ENCODE measurements at places on chromosomes 5 and 9.

- no peak for DNase-seq
Observed at GRCh38 chr5:149671544-149671943, 58.6 kb upstream of the PPARGC1B start.

GRCh38 chr5:52709167-52709925 is 78.4 kb upstream of the ITGA1 start:
- no peak for DNase-seq

GRCh38 chr5:97528941-97529340 is 345.9 kb upstream of the RIOK2 start:
- DNase-seq: no peak

GRCh38 chr9:29214690-29215253 is 1641.5 kb upstream of the C9orf72 start:
- peak; percentile 27 for DNase-seq

GRCh38 chr5:38045446-38045845 is 205.6 kb upstream of the GDNF start:
- no peak for DNase-seq

- DNase-seq: peak; percentile 46
Observed at GRCh38 chr9:112361601-112362000, 18.3 kb upstream of the HSDL2 start.

- DNase-seq: peak; percentile 8
Observed at GRCh38 chr5:124816381-124816780, 69.9 kb upstream of the ZNF608 start.

- no peak for DNase-seq
Observed at GRCh38 chr5:98563885-98564653, 209.4 kb upstream of the RGMB start.

- DNase-seq: peak; percentile 27
Observed at GRCh38 chr9:94554439-94555331, at the start of gene PCAT7. Gene PCAT7 (plus strand): TSS chr9:94555083.

GRCh38 chr9:4301296-4301695 is 1.4 kb upstream of the GLIS3 start:
- no peak for DNase-seq

DNA sequence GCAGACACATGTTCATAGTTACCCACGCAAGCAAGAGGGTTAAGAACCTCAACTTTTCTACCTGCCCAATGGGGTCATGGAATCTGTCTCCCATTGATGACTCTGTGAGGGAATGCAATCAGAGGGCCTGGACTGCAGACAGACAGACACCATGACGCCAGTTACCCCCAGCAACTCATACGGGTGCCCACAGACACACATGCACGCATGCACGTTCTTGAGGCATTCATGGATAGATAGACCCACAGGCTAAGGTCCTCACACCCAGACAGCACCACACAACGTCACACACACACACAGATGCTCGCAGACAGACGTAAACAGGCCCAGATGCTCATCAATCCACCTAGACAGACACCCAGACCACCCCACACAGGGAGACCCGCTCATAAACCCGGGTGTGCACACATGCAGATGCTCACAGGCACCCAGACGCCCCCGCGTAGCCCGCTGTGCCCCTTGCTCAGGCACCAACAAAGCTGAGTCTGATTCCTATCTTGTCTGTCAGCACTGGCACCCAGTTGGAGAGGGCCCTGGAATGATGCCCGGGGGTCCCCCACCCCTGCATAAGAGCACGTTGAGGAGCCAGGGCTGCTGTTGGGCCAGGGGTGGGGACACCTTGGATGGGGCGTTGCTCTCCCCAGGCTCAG is 23.6 kb downstream of the LHX2 start:
- DNase-seq: no peak

- DNase-seq: no peak
Observed at GRCh38 chr9:121822093-121823085, 171.0 kb downstream of the DAB2IP start.

DNA sequence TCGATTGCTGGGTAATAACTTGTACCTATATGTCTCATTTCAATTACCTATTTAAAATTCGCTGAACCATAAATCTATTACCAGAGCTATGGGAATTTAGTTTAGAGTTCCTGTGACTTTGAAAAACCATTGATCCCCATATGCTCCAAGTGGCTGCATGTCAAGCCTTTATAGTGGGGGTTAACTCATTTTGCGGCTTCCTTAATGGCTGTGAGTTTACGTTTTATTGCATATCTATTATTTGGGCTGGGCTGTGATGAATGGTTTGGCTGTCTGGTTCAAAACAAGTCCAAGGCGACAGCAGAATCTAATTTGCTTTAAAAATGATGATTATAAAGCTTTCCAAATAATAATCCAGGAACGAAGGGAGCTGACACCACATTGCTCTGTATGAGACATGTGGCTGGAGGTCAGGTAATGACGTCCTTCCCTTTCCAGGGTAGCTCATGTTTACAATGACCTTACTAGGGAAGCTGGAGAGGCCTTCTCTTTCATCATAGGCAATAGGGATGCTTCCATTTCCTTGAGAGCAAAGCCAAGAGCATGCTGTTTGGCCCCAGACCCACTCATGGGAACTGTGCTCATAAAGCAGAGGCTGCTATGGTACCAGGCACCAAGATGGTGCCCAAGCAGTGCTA is 258.3 kb downstream of the HSPA4 start:
- no peak for DNase-seq

DNA sequence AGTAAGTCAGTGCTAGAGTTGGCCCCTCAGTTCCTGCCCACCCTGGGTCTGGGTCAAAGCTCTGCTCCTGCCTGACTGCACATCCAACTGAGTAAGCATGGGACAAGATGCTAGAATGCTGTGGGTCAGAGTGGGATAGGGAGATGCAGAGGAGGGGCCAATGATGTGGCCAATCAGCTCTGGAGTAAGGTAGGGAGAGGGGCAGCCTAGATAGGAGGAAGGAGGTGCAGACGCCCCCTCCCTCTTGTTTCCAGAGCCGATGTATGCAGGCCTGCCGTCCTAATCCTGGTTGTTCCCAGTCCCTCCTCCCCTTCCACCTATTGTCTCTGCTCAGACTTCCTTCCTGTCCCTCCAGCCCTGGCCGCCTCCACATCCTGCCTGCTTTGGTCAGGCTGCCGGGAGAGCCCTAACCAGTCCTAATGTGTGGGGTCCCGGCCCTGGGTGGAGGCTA is 1.3 kb downstream of the ARAP3 start:
- peak; percentile 62 for DNase-seq

- DNase-seq: no peak
Observed at GRCh38 chr9:76766126-76766525, 1.9 kb downstream of the PCA3 start.

- DNase-seq: peak; percentile 41
Observed at GRCh38 chr9:33315371-33315770, 25.1 kb downstream of the NFX1 start.

- DNase-seq: peak; percentile 40
Observed at GRCh38 chr9:121288673-121289025, 20.7 kb downstream of the GSN start.

- peak; percentile 93 for DNase-seq
Observed at GRCh38 chr9:93161786-93162562, 22.0 kb upstream of the WNK2 start.

DNA sequence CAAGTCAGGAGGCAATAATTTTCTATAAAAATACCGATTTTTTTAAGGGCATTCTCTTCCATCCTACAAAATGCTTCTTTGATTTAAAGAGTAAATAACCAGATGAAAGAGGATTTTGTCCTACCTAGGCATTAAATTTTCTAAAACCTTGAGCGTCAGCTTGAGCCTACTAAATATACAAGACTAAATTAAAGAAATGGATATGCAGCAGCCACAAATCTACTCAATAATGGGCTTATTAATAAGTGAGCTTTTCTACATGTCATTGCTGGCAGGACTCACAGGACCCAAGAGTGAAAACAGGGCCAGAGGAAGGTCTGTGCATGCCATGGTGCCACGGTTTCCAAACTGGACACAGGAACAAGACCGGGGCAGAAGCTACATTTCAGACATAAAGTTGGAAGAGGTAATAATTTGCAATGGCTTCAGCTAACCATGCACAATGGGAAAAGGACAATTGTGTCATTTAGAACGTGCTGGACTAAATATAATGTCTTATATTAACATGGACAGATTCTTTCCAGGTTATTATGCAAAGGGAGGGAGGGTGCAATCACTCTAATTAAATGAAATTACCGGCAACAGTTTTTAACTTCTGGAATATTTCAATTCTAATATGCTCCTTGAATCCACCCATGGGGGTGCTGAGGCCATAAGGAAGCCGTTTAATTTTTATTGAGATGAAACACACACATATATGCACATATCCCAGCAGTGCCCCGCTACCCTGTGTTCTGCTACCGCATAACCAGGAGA is 5.2 kb downstream of the WHRN start:
- no peak for DNase-seq

DNA sequence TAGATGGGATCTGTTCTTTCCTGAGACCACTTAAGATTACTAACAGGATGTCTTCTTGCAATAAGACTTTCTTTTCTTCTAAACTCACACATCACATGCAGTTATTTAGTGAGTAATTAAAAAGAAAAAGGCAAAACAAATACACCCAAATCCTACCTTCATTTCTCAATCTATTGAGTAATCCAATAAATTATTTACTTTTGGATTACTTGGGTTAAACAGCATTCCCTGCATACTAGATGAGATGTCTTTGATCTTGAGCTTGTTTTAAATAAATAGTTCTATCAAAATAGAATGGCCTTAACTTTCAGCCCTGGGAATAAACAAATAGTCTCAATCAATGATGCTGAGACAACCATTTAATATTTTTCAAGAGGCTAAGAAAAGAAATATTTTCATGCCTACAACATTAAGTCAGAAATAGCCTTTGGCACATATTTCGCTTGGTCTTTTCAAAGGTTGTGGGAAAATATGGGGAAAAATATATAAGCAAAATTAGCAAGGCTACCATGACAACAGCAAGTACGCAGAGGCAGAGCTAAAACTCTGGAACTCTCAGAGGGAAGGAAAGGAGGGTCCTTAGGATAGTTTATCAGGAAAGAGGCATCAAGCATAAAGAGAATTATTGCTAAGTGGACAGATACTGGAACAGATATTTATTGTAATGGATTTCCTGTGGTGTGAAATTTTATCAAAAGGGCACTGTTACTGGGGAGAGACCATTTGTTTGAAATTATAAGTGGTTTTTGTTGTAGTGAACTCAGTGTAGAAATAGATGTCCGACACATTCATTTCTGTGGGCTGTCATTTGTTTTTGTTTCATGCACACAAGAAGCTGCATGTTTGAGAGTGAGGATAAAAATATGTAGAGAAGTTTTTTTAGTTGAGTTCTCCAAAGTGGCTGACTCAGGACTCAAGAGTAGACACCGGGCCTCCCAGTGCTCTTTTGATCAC is 70.2 kb upstream of the CDH6 start:
- peak; percentile 15 for DNase-seq

DNA sequence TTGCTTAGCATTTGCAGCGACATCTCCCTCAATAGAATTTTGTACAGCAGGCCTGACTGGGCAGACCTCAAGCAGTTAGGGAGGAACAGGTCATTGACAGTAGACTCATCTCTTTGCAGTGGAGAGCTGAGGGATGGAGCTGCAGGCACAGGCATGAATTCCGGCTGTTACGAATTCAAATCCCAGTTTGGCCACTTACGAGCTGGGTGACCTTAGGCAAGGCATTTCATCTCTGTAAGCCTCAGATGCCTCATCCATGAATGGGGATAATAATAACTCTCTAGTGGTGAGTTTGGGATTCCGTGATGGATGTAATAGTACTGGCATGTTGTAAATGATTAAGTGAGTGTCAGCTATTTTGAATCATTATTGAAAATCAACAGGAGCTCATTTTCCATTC is 195.3 kb downstream of the SEMA6A start:
- no peak for DNase-seq

- DNase-seq: no peak
Observed at GRCh38 chr9:136952321-136952850, 313 bp downstream of the LCN12 start.

- no peak for DNase-seq
Observed at GRCh38 chr9:94772639-94773303, 46.3 kb downstream of the AOPEP start.

DNA sequence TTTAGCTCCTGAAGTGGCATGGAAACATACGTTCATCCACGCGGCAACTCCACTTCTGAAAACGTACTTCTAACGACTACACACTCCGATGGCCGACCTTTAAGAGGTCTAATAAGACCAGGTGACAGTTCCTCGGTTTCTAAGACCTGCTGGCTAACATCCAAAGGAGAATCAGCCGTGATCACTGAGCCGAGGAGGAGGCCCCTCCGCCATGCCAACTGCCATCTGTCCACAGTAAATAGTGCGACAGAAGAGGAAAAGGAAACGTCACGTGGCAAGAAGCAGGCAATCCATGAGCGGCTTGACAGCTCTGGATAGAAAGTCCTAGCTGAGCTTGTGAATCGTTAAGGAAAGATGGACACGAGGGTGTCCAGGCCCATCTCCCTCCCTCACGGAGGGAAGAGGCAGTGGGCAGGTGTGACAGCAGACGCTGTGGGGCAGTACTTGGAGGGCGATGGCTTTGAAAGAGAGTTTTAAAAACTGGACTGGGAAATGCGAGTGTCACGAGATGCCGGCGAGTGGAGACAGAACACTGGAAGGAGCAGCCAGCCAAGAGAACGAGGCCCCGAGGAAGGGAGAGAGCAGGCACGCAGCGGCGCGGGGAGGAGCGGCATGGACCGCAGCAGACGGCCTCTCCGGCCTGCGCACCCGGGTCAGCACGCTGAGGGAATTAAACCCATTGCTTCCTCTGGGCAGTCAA is 66.7 kb upstream of the TBC1D9B start:
- no peak for DNase-seq

DNA sequence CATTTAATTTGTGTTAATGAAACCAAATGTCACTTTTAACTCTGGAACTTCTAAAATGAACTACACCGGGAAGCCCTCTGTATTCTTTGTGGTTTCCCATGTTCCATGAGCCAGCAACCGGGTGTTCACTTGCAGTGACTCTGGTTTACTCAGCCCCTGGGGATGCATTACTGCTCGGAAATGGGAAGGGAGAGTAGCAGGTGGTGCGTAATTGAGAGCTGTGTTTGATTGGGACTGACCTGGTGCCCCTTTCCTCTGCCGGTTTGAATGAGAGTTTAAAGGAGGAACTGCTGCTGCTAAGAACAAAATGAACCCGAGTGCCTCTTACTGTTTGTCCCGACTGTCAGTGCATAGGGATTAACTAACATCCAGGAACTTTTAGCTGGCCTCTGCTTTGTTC is 100.1 kb upstream of the DHFR start:
- DNase-seq: no peak

GRCh38 chr9:96510258-96510657 is 60.3 kb downstream of the HABP4 start:
- DNase-seq: no peak

GRCh38 chr9:114050646-114051045 is 27.5 kb downstream of the AMBP start:
- DNase-seq: no peak

GRCh38 chr9:16602494-16602893 is 268.0 kb downstream of the BNC2 start:
- no peak for DNase-seq

GRCh38 chr5:131366428-131366827 is 102.6 kb downstream of the CDC42SE2 start:
- no peak for DNase-seq

DNA sequence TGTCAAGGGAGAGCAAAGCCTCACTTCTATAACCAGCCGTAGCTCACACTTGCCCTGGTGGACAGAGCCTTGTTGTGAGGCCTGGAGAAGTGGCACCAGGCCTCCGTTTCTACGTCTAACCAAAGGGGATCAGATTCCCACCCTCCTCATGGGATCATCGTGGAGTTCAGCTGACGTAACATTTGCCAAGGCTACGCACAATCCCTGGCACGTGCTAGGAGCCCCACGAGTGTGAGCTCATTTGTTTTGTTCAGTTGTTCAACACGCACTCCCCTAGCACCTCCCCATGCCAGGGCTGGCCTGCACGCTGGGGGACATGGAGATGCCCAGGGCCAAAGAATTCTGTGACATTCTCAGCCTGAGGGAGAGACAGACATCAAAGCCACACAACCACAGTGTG is 23.1 kb downstream of the ADGRD2 start:
- no peak for DNase-seq

Data from umbilical cord (tissue), 2 donors.